ENCODE measurements at places on chromosomes 12 and 14. TPM values are rescaled to one million over a fixed set of nuclear protein-coding genes. Genes with fewer than 3 reads are reported as not detected.

SERPINA9 gene
- not detected for total RNA-seq

ERBB3 gene
- 60.7 TPM for total RNA-seq

ADGRD1 gene
- total RNA-seq, result 113 TPM

SIX6 gene
- total RNA-seq, result not detected

GDF3 gene
- total RNA-seq, result 0.32 TPM

STXBP6 gene
- total RNA-seq, result 27.4 TPM

SLC7A7 gene
- 84.4 TPM for total RNA-seq

IL23A gene
- 0.81 TPM for total RNA-seq

CMA1 gene
- total RNA-seq, result 1.4 TPM

MMP17 gene
- 4.1 TPM for total RNA-seq

COCH gene
- total RNA-seq, result 0.38 TPM

RNASE3 gene
- total RNA-seq, result not detected

NCKAP5L gene
- total RNA-seq, result 23.2 TPM
